Stimulated activated CD4-positive, alpha-beta T cell treated with anti-CD3 and anti-CD28 coated beads, TNF-alpha, amount 100 ng/mL, for 1 hour (primary cell): ENCODE measurements at places on chromosomes 7 and 10.

- no peak for DNase-seq
Observed at GRCh38 chr10:62728479-62728878, 76.0 kb upstream of the ADO start.

- no peak for DNase-seq
Observed at GRCh38 chr7:129147731-129148130, 3.2 kb downstream of the TSPAN33 start.

DNA sequence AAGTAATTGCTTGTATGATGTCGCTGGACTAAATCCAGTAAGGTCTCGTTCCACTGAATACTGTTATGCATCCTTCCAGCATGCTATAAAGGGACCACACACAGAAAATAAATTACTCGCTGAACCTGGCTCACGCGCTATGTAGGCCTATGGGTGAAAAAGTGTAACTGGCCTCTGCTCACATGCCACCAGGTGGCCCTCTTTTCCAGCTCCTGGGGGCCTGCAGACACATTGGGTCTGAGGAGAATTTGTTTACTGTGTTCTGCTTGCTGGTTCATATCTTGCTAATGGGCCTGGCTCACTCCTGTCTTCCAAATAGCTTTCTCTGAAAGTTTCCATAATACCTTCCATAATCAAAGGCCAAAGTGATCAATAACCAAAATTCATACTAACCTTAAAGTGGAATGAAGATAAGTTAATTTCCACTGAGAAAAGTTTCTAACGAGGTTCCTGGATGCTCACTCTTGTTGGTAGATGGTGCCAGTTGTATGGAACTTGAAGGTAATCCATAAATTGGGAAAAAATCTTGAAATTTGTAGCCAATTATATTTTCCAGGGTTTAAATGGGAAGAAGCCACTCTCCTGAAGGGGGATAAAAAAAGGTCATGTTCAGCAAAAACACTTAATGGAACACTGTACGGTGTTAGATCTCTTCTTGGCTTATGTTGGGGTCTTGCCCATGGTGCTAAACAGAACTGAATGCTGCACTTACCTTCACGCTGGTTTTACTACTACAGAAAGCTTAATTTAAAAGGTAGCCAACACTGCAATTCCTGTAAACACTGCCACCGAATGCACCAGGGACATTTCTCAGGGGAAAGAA is 27.0 kb upstream of the ZPBP start:
- no peak for DNase-seq

- DNase-seq, result no peak
Observed at GRCh38 chr7:86933295-86933845, 126.1 kb downstream of the ELAPOR2 start.

- DNase-seq, result no peak
Observed at GRCh38 chr10:112524641-112525040, 77.6 kb downstream of the VTI1A start.

GRCh38 chr10:102653060-102653459 is 8.8 kb downstream of the TRIM8 start:
- no peak for DNase-seq

GRCh38 chr7:35379481-35379880 is 125.6 kb upstream of the TBX20 start:
- no peak for DNase-seq

- no peak for DNase-seq
Observed at GRCh38 chr7:117479225-117480054, at the start of gene CFTR. Gene CFTR (plus strand): TSS chr7:117480025. CDS start chr7:117480095, 70 bp downstream.

GRCh38 chr10:78427497-78428031 is 393.9 kb downstream of the RPS24 start:
- no peak for DNase-seq

GRCh38 chr10:63437116-63437949 is 28.4 kb downstream of the JMJD1C start:
- no peak for DNase-seq

GRCh38 chr7:91431601-91432000 is 167.4 kb downstream of the FZD1 start:
- no peak for DNase-seq
